A673 (cell line): ENCODE measurements at places on chromosomes 2 and 18.
A peak's percentile ranks its signal among the peaks of the same experiment; 100 is the strongest.

DNA sequence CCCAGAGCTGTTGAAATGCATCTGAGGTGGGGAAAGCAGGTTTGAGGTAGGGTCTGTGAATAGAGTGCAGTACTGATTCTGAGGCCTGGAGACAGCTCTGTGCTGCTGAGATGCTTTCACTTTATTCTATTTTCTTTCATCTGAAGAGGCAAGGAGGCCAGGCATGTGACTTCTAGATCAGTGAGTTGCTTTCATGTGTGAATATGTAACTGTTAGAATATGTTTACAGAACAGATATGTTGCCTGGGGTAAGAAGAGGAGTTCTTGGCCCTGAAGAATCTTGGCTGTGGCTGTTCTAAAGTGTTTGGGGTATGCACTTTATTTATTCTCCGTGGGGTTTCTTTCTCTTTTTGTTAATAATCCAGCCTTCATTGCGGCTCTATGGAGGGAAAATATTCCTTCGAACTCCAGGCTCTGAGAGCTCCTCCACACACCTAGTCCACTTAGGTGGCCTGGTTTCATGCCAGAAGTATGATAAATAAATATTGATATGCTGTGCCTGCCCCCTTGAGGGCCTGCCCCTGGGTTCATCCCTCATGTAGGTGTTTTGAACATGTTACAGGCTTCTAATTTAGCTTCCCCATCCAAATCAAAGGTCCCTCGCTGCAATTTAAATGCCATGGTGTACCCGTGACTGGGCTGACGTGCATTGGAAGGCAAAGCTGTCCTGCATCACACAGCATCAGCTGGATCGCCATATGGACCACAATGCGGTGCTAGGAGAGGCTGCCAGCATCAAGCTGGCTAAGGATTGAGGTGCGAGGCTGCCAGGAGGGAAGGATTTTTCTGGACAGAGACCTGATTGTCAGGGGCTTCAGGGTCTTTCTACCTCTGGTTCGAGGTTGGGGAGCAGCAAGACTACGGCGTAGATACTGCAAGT is 102.9 kb downstream of the PRKCE start:
- DNase-seq = no peak

- DNase-seq = peak; percentile 30
These were observed 199.9 kb upstream of the FN1 start for GRCh38 chr2:215635788-215636139.

GRCh38 chr2:240127911-240128607 is 8.0 kb downstream of the COPS9 start:
- DNase-seq = no peak

GRCh38 chr2:26757873-26758789 is 6.0 kb upstream of the SLC35F6 start:
- DNase-seq = peak; percentile 84

- peak; percentile 11 for DNase-seq
These were observed 397.8 kb downstream of the METTL4 start for GRCh38 chr18:2173486-2173885.

- DNase-seq = no peak
These were observed 88.4 kb upstream of the MGAT4A start for GRCh38 chr2:98819231-98819766.

GRCh38 chr18:79912409-79912991 is 39.0 kb downstream of the SLC66A2 start:
- no peak for DNase-seq

- DNase-seq = no peak
These were observed 42.6 kb downstream of the EDAR start for GRCh38 chr2:108946442-108946841.

DNA sequence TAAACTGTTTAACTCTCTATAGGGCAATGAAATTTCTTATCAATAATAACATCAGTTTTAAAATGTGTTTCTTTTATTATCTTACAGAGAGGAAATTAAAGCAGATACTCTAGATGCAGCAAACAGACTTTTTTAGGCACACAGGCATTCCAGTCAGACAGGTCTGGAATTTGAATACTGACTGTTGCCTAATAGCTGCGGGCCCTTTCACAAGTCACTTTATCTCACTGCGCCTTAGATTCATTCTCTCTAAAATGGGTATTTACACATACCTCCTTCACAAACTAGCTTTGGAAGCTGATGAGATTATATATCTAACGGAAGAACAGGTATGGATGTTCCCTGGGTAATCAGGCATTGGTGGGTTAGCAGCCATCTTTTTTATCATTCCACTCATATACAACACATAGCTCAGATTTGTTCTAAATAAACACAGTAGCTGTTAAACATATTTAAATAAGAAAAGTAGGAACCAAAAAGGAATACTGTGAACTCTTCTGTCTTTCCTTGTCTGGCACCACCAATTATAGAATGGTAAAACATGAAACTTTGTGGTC is 104.2 kb downstream of the LRP2 start:
- no peak for DNase-seq

GRCh38 chr2:112706170-112706664 is 14.6 kb upstream of the NT5DC4 start:
- DNase-seq = no peak
